Regular cardiac myocyte (primary cell): ENCODE measurements at places on chromosomes 6 and 20. TPM values are rescaled to one million over a fixed set of nuclear protein-coding genes. Genes with fewer than 3 reads are reported as not detected.

CST5 gene
- total RNA-seq, result not detected in 2 replicates

FILIP1 gene
- total RNA-seq, result 0.58 and 2.5 TPM in 2 replicates

MARCKS gene
- total RNA-seq, result 119 and 258 TPM in 2 replicates

LINC00237 gene
- total RNA-seq, result not detected in 2 replicates

DCBLD1 gene
- total RNA-seq, result 47.6 and 57.9 TPM in 2 replicates

RNASET2 gene
- total RNA-seq, result 13.2 and 45.4 TPM in 2 replicates

SLC2A10 gene
- total RNA-seq, result 32.2 and 49.3 TPM in 2 replicates

SAPCD1 gene
- 0.19 and 0.85 TPM in 2 replicates for total RNA-seq

STX11 gene
- 2.3 and 3.1 TPM in 2 replicates for total RNA-seq

MYL9 gene
- 19.7 and 29.1 TPM in 2 replicates for total RNA-seq

CLPSL1 gene
- not detected in 2 replicates for total RNA-seq

TP53TG5 gene
- total RNA-seq, result under 0.01 TPM in 1 of 2 replicates, not detected in the other
